AG08396 (cell line): ENCODE measurements at places on chromosomes 12 and 14.

DNA sequence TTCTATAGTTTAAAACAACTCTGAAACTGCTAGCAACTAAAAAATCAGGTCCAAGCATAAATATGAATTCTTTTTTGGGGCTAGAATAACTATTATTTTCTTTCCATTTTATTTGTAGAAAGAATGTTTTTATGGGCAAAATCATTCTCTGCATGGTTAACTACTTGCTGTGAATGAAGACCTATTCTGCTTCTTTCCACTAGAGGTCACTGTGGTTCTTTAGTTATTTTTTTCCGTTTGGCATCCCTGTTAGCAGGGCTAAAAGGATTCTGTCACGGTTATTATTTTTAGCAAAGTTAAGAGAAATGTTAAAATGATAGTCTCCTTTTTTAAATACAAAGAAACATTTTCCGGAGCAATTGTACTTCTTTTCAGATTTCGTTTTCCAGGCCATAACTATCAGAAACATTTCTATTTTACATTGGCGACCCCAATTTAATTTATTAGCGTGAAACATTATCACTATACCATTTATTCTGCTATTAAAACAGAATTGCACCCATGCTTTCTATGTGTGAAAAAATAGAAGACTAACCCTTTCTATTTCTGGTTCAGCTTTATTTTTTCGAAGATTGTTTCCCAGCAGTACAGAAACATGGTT lies 404.8 kb downstream of the ATP23 start:
- DNase-seq: peak; percentile 25

- no peak for DNase-seq
Measured at GRCh38 chr12:94817695-94818075, 167.3 kb upstream of the TMCC3 start.

DNA sequence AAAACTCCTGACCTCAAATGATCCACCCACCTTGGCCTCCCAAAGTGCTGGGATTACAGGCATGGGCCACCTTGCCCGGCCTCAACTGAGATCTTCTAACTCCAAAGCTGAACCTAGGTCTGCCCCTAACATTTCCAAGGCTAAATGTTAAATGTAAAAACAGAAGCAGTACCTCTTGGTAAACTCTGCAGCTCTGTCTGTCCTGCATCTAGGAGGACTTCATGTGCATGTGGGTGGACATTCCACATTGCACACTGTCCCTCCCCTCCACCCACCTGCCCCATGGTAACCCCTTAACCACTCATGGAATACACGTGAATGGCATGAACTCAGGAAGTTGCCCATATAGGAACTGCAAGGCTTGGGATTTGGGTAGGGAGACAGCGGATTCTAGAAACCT lies 33.1 kb downstream of the SNX6 start:
- DNase-seq: no peak

GRCh38 chr12:114275932-114276785 lies 129.8 kb downstream of the TBX5 start:
- DNase-seq: no peak

DNA sequence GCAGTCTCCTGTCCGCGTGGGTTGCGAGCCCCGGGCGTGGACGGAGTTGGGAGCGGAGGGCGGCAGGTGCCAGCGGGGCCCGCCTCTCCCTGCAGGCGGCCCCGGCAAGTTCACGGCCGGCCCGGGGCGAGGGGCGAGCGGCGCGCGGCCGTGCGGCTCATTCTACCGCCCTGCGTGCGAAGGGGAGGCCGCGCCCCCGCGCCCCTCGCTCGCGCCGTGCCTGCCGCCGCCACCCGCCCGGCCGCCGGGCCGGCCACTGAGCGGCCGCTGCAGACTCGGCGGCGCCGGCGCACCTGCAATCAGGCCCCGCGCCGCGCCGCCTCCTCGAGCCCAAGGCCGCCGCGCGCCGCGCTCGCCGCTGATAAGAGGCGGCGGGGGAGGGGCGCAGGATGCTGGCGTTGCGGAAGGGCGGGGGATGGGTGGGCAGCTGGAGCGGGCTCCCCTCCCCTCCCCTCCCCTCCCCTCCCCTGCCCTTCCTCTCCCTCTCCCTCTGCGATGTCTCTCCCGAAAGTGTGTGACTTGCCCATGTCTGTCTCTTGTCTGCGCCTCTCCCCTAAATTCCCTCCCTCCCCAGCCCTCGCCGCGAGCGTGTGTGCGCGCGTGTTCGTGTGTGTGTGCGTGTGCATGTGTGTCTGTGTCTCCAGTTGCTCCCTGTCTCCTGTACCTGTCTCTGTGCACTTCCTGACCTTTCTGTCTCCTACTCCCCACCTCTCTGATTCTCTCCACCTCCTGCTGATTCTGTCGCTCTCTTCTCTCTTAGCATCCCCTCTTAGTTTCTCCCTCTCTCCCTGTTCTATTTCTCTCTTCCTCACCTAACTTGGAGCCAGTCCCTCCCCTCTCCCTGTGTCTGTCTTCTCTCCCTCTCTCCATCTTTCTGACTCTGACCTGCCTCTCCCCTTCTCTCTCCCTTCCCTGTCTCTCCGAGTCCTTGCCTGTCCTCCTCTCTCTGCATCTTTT lies 768.1 kb upstream of the TBX3 start:
- peak; percentile 63 for DNase-seq

- no peak for DNase-seq
Measured at GRCh38 chr14:23357261-23357660, 4.6 kb upstream of the SLC22A17 start.

DNA sequence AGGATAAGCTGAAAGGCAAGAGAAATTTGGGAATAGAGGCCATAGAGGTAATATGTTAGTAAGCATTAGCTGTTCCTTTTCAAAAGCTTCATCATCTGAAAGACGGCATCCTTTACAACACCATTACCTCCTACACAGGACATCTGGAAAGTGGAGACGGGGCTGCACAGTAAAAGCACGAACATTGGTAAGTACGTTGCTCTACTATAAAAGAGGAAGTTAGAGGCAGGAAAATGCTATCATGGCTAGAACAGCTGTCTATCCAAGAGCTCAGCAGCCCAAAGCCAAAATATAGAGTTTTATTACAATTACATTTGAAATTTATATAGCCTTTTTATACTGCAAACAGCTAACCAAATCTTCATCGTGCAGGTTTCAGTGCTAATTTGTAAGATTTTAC lies 172.3 kb upstream of the GRIP1 start:
- DNase-seq: no peak

DNA sequence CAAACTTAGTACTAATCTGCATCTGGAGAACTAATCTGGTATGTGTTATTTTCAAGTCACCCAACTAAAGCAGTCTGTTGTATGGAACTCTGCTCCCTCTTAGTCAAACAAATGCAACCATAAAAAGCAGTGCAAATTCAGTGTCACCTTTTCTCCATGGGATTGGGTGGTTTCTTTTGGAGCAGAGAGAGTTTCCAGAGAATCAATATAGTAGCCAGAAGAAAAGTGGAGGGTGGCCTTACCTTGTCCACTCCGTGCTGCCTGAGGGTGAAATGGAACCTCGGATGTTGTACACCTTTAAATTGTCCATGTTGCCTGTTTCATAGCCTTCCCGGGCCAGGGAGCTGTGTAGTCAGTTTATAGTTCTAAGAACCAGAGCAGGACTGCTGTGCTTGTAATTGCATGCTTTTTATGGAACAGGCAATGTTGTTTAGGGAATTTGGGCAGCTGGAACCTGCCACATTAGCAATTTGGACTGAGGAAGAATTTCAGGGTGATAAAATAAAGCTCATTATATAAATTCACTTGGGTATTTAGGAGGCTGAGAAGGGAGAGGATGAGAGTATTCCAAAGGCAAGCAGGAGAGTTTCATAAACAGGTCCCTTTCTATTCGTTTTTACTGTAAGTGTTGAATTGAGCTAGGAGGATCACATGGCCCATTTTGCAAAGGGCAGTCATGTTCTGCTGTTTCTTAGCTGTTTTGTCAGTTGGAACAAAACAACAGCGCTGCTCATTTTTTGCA lies 60.5 kb downstream of the CRADD start:
- DNase-seq: no peak
